Fibroblast of skin of abdomen (primary cell): ENCODE measurements at places on chromosomes 6 and 20.

DNA sequence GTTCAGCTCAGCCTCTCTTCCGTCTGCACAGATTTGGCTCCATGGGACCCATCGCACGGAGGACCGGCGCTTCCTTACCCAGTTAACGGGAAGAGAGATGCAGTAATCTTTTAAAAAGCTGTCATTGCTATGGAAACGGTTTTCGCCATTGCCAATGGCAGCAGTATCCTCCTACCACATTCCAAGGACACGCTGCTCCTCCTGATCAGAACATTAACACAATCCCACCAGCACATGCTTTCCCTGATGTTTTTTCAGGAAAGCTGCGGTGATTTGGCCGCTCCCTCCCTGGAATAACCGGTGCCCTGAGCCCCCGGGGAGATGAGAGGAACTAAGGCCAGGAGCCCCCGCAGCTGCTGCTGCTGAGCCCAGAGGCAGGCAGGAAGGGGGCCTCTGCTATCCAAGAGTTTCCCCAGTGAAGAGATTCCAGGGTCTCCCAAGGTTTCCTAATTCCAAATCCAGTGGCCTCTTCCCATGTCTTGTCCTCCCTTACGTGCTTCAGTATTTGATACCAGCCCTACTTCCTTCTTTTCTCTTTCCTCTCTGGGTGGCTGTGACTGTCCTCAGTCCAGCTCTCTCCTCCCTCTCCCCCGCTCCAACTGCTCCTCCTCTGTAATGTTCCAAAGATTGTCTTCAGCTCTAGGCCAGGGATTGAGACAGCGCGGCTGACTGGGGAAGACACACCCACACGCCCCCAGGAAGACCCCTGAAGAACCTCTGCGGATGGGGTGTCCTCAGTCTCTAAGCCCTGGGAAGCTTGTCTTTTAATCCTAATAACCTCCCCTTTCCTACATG lies 2.6 kb downstream of the BNIP5 start:
- DNase-seq = no peak

DNA sequence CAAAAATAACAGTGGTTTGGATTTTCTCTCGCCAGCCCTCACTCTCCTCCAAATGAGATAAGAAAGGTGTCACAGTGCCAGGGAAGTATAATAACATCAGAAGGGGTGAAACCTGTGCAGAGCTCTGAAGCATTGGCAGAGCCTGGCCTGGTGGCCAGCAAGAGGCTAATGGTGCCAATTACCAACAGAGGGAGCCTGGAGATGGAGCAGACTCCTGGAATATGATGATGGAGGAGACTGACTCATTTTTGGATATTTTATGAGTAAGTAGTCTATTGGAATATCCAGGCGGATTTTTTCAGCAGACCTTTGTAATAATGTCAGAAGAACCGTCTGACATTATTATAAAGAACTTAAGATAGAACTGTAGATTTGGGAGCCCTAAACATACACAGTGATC lies 442.6 kb upstream of the MARCKS start:
- DNase-seq = peak; percentile 88

GRCh38 chr20:1676650-1677049 lies 19.1 kb upstream of the SIRPG start:
- DNase-seq = no peak

GRCh38 chr20:31593221-31594001 lies 11.7 kb upstream of the ID1 start:
- DNase-seq = peak; percentile 84

DNA sequence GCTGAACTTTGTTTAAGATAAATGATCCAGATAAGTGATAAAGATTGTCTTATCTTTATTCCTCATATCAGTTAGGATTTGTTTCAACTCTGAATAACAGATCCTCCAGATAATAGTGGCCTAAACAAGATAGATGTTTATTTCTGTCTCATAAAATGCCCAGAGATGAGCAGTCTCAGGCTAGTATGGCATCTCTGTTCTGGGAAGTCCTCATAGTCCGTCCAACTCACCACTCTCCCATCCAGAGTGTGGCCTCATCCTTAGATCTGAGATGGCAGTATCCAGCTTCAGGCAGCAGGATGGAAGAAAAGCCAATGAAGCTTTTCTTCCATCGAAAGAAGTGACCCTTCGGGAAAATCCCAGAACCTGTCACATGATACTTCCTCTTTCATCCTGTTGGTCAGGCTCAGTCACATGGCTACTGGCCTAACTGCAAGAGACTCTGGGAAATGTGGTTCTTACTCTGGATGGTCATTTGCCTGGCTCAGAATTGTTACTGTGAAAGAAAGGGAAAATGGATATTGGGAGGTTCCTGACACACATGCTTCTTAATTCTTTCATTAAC lies 29.4 kb upstream of the TAGAP start:
- DNase-seq = peak; percentile 39

- no peak for DNase-seq
These were observed 54.8 kb upstream of the MAP7 start for GRCh38 chr6:136604928-136605510.

- no peak for DNase-seq
These were observed 226.7 kb downstream of the MEI4 start for GRCh38 chr6:77879527-77879926.

DNA sequence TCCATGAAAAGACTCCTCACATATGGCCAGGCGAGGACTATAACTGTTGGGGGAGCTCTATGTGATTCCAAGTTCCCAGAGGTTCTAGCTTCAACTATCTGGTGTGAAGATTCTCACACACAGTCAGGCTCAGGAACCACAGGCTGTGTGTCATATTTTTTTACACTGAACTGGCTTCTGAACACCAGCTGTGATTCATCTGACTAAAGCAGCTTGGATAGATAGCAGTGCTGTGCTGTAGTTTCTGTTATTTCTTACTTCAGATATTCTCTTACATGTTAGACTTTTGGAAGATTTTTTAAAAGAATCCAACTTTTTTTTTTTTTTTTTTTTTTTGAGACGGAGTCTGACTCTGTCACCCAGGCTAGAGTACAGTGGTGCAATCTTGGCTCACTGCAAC lies 140.7 kb upstream of the MCHR2 start:
- peak; percentile 37 for DNase-seq
